ENCODE measurements at places on chromosomes 12 and 14. TPM values are rescaled to one million over a fixed set of nuclear protein-coding genes. Genes with fewer than 3 reads are reported as not detected.

GRCh38 chr14:37583358-37584210 lies 11.5 kb downstream of the FOXA1 start:
- H3K4me3 ChIP-seq, result no peak overlapping the region
- no peak for DNase-seq
- no peaks in the 10 kb centered on the region for H3K36me3 ChIP-seq
- H3K4me1 ChIP-seq, result no peaks in the 10 kb centered on the region
- H3K27ac ChIP-seq, result no peak overlapping the region

DNA sequence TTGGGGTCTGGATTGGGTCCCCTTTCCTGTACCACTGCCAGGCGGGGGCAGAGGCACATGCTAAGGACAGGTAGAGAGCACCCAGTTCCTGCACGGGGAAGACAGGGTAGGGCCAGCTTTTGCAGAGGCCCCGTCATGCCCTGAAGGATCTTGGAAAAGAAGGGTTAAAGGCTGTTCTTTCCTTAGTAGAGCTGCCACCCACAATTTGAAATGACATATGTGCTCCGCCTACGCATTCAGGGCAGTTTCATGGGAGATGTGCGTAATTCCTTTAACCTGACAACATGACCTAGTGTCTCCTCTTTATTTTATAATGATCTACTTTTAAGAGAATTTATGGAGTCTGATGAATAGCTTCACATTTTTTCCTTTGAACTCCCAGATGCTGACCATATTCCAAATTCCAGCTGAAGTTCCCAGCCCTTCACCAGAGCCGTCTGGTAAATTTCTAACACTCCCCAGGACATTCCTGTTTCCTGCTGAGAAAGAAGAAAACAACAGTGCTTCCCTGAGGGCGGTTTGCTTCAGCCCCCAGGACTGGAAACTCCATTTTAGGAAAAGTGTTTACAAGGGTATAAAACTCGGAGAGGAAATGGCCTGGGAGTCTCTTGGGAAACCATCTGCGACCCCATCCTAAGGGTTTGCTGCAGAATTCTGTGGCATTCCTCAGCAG lies 58.9 kb upstream of the PLEKHG3 start:
- H3K27me3 ChIP-seq, result peaks cover 43% of the 10 kb centered on the region
- no peaks in the 10 kb centered on the region for H3K4me1 ChIP-seq
- no peak for DNase-seq
- H3K4me3 ChIP-seq, result no peak overlapping the region
- H3K27ac ChIP-seq, result no peak overlapping the region
- no peaks in the 10 kb centered on the region for H3K36me3 ChIP-seq

DNA sequence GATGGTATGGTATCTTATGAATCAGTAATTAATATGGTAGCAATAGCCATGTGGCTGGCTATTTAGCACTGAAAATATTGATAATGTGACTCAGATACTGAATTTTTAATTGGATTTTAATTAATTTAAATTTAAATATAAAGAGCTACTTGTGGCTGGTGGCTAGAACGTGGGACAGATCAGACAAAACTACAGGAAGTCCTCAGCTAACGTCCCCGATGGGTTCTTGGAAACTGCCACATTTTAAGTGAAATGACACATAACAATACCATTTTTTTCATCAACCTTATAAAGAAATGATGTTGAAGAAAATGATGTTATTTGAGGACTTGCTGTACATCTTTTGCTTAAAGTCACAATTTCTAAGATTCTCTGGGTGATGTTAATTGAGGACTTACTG lies 138.1 kb upstream of the FLRT2 start:
- DNase-seq, result no peak
- no peaks in the 10 kb centered on the region for H3K36me3 ChIP-seq
- H3K4me3 ChIP-seq, result no peak overlapping the region

GRCh38 chr14:104707608-104708595 lies 16.1 kb upstream of the ADSS1 start:
- H3K27me3 ChIP-seq, result no peaks in the 10 kb centered on the region
- H3K4me1 ChIP-seq, result peaks cover 3% of the 10 kb centered on the region
- DNase-seq, result no peak
- no peak overlapping the region for H3K27ac ChIP-seq

DNA sequence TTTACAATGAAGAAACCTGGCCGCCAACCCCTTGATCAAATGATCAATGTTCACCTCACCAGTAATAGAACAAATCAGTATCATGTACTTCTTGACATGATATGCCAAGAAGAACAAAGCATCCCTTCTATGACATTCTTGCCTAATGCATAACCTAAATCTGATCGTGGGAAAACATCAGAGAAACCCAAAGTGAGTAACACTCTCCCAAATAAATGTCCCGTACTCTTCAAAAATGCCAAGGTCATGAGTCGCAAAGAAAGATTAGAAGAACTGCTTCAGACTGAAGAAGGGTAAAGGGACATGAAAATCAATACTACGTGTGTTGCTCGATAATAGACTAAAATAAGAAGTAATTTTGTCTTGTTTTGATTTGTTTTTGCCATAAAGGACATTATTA lies 11.4 kb upstream of the SLC25A3 start:
- H3K27me3 ChIP-seq, result no peaks in the 10 kb centered on the region
- no peak overlapping the region for H3K4me3 ChIP-seq
- H3K36me3 ChIP-seq, result peaks cover 4% of the 10 kb centered on the region
- H3K4me1 ChIP-seq, result peaks cover 2% of the 10 kb centered on the region
- no peak for DNase-seq

DNA sequence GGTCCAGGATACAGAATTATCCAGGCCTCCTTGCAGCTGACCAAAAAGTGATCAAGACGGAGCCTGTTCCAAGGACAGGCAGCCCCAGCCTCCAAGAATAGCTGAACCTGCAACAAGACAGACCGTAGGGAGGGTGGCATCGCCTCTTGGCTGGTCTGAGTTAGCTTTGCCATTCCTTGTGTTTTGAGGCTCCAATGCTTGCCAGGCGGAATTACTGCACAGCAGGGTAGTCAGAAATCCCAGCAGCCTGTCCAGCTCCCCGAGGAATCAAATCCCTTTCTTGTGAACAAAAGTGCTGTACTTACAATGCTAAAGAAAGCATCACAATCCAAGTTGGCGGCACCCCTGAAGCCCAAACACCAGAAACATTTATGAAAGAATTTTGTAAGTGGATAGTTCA lies 246.9 kb downstream of the TMEM132C start:
- no peak overlapping the region for H3K4me3 ChIP-seq
- H3K4me1 ChIP-seq, result no peaks in the 10 kb centered on the region
- no peaks in the 10 kb centered on the region for H3K36me3 ChIP-seq
- no peak for DNase-seq

- peaks cover 8% of the 10 kb centered on the region for H3K36me3 ChIP-seq
- no peak for DNase-seq
- H3K27me3 ChIP-seq, result peaks cover 84% of the 10 kb centered on the region
- H3K27ac ChIP-seq, result no peak overlapping the region
- peak overlapping the region; percentile 66 for H3K4me3 ChIP-seq
Measured at GRCh38 chr12:53696285-53696654, 20.4 kb upstream of the ATP5MC2 start.

Gene LTB4R
- total RNA-seq, result 21.5 TPM

GRCh38 chr14:70425354-70425753 lies 8.5 kb upstream of the SYNJ2BP start:
- peaks cover 15% of the 10 kb centered on the region for H3K27me3 ChIP-seq
- DNase-seq, result no peak
- H3K4me1 ChIP-seq, result no peaks in the 10 kb centered on the region
- no peaks in the 10 kb centered on the region for H3K36me3 ChIP-seq
- no peak overlapping the region for H3K27ac ChIP-seq

All from T-helper 17 cell (primary cell).